ENCODE measurements at places on chromosomes 5 and 9.
A peak's percentile ranks its signal among the peaks of the same experiment; 100 is the strongest.

DNA sequence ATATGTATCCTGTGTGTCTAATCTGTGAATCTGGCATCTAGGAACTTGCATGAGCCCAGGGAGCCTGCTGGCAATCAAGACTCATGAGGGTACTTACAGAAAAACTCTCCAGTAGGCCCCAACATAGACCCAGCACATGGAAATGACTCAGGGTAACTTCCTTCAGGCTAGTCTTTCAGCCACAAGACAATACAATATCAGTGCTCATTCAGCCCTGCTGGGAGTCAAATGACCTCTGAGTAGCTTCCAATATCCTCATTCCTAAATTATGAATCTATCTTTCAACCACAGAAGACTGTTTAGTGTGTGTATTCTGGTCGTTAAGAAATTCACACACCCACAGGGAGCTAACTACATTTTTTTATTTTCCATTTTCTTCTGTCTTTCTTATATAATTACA lies 1273.0 kb downstream of the EFNA5 start:
- no peak for DNase-seq

DNA sequence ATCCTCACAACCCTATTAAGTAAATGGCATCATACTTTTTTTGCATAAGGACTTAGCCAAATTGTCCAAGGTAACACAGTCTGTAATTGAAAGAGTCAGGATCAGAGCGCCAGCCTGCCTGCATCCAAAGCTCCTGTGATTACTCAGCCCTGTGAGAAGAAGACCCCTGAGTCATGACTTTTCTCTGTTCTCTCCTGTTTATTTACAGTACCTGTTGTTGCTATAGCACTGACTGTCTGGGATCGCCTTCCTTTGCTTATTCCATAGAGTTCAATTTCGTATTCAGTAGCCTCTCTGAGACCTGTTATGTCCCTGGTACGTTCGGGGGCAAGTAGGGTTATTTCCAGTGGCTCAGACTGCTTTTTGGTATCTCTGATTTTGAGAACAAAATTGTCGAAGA lies 71.8 kb downstream of the TNC start:
- no peak for DNase-seq

- DNase-seq: no peak
Observed at GRCh38 chr5:168198359-168198758, 93.1 kb upstream of the WWC1 start.

DNA sequence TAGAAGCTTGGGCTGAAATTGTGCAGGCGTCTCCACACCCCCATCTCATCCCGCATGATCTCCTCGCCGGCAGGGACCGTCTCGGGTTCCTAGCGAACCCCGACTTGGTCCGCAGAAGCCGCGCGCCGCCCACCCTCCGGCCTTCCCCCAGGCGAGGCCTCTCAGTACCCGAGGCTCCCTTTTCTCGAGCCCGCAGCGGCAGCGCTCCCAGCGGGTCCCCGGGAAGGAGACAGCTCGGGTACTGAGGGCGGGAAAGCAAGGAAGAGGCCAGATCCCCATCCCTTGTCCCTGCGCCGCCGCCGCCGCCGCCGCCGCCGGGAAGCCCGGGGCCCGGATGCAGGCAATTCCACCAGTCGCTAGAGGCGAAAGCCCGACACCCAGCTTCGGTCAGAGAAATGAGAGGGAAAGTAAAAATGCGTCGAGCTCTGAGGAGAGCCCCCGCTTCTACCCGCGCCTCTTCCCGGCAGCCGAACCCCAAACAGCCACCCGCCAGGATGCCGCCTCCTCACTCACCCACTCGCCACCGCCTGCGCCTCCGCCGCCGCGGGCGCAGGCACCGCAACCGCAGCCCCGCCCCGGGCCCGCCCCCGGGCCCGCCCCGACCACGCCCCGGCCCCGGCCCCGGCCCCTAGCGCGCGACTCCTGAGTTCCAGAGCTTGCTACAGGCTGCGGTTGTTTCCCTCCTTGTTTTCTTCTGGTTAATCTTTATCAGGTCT lies at the start of gene C9orf72:
C9orf72 (minus strand) TSS at position 564 of the 716 bp plus-strand sequence. CDS start 6,361 bp downstream, outside the sequence.
- DNase-seq: peak; percentile 66

DNA sequence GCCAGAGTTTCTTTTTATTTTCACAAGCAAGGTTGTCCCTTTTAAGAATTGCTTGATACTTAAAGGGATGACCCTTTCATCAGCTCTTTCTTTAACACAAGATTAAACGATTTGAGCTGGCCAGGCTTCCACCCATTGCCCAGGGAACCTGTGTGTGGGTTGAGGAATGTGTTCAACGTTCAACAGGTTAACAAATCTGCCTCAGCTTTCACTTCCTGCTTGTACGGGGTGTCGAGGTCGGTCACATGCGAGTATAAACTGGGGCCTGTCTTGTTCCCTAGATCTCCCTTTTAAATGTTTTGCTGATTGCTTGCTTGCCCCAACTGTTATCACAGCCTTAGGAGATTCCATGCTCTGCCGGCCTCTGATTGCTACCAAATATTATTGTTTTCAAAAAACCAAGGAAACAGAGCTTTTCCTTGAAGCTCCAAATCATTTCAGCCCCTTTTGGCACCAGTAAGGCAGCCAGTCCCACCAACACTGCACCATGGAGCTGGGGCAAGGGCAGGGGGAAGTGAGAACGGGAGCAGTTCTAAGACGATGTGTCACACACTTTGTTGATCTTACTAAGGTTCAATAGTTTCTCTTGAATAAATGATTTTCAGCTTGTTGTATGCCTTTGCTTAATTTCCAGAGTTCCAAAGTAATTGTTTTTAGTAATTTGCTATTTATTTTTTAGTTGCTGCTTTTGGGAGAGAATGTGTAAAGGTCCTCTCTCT lies 10.7 kb upstream of the CLK4 start:
- DNase-seq: no peak

DNA sequence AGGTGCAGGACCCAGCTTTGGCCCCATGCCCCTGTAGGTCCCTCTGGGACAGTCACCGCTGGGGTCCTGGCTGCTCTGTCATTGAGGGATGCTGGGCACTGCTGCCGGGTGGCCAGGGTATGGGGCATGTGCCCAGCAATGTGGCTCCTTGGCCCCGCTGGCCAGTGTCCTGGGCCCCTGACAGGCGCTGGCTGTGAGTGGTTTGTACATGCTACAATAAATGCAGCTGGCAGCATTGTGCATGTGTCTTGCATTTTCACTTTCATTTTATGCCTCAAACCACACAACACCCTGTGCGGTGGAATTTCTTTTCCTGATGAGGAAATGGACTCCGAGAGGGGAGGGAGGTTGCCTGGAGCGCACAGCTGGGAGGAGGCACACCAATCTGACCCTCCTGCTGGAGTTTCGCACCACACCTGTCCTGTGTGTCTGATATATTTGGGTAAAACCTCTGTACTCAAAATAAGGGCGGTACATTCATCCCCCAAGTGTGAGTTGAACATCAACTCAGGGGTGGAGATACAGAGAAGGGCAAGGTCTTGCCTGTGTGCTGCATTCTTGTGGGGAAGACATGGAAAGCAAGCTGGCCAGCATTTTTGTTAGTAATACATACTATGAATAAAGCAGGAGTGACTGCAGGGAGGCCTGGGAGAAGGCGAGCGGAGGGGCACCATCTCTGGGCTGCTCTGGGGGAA lies 11.7 kb downstream of the TSPAN17 start:
- DNase-seq: no peak

- DNase-seq: no peak
Observed at GRCh38 chr9:37839496-37840461, 39.2 kb downstream of the DCAF10 start.

DNA sequence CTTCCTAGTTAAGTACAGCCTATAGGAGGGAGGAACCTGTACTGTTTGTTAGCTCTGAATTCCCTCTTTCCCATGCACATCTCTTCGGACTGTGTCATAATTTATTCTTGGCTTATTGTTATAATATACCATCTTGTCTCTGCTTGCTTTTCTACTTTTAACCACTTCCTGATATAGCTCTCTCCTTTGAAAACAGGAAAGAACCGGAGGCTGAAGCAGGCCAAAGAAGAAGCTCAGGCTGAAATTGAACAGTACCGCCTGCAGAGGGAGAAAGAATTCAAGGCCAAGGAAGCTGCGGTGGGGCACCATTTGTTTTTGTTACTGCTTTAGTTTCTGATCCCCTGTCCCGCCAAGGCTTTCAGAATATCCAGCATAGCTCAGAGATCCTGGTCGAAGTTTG lies 4.8 kb downstream of the ATP6V1G1 start:
- DNase-seq: no peak

GRCh38 chr9:99811598-99812383 lies 9.9 kb upstream of the NR4A3 start:
- no peak for DNase-seq

DNA sequence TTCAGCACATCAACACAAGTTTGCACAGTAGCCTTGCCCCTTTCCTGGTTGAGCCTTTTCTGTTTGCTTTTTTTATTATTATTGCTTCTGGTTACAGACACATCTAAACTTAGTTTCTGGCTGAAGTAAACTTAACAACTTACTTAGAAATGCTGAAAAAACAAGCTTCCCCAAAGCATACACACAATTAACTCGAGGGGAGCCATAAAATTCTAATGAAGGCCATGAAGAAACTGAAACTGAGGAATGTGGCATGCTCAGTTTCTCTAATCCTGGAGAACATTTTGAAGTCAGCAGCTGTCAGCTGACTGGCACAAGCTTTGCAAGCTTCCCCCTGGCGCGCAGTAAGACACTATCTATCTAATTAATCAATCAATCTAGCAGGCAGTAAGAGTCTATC lies 3.7 kb downstream of the MYO10 start:
- no peak for DNase-seq

- DNase-seq: no peak
Observed at GRCh38 chr5:141475625-141476131, at the start of gene PCDHGC3. Gene PCDHGC3 (plus strand): TSS chr5:141475966. CDS start chr5:141476117, 151 bp downstream.

GRCh38 chr5:143516249-143516648 lies 112.8 kb upstream of the NR3C1 start:
- DNase-seq: no peak

DNA sequence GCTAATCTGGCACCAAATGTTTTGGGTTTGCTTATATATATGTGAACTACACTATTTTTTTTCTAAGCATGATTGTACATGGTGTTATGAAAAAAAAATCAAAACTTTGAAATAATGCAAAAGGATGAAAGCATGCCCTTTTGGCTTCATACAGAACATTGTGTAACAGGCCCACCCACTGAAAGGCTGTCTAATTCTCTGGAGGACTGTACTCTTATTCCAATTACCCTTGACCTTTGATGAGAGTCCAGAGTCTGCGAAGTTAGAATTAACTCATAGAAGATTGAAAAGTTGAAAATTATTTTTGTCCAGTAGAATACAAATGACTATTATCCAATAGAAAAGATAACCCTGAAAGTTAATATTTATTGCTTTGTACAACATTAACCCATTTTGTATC lies 117.4 kb downstream of the ADAMTS12 start:
- DNase-seq: no peak

DNA sequence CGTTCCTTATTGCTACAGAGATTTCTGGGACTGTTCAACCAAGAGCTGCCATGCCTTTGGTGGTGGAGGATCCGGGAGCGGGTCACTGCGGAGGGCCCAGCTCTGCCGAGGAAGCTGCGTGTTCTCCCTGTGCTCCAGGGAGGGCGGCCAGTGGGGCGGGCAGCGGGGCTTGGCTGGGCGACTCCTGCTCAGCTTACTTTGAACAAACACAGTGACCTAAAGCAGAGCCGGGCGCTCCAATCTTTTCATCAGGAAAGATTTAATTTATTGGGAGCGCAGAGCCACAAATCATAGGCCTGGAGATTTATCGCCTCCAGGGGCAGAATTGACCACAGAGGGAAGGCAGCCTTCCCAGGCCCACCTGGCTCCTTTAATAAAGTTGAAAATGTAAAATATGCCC lies 27.7 kb downstream of the LHX3 start:
- DNase-seq: no peak
